Small intestine (tissue), 16 donors: ENCODE measurements at places on chromosomes 7 and 10.

DNA sequence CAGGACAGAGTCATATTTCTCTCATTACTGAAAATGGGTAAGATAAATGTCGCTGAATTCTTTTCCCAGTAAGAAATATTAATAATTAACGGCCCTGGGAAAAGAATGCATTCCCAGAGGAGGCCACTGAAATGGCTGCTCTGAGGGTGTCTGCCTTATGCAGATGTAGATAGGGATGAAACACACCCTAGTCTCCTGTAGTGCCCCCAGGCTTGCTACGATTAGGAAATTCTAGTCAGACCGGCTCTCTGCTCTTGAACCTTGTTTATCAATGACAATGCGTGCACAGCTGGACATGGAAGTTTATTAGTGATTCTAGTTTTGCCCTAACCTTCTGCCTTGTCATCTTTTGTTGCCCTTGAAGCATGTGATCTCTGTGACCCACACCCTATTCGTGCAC is 291.1 kb downstream of the ZNF248 start:
- DNase-seq = no peak

DNA sequence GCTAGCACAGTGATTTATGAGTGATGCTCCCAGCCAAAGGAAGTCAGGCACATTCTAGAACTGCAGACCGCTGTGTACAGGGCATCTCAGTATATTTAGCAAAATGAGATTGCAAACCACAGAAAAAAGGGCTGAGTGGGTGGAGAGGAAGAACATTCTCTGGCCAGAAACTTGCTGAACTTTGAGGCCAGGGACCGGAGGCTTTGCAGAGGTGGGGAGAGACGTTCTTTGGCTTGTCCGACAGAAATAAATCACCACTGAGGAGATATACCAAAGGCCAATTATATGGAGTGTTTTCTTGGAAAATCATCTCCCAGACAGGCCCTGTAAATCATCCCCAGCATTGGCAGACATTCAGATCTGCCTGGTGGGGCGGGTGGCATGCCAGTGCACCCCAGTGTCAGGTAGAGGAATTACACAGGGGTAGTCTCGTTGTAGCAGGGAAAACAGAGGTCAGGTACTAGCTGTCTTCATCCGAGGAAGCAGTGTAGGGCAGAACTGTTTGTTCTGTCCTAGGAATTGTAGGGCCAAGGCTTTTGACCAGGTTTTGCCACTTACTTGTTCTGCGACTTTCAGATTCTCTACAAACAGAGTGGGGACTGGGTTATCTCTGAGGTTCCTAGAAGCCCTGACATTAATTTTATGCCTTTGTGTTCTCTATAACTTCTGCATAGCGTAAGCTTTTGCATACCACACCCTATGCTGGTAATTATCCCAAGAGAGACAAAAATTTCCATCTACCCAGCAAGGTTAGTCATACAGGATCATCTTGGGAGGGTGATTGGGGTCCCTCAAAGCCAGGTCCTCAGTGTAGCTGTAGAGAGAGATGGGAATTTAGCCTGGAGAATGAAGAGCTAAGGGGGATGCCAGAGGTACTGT is 655.6 kb downstream of the LRMDA start:
- peak; percentile 84 for DNase-seq

DNA sequence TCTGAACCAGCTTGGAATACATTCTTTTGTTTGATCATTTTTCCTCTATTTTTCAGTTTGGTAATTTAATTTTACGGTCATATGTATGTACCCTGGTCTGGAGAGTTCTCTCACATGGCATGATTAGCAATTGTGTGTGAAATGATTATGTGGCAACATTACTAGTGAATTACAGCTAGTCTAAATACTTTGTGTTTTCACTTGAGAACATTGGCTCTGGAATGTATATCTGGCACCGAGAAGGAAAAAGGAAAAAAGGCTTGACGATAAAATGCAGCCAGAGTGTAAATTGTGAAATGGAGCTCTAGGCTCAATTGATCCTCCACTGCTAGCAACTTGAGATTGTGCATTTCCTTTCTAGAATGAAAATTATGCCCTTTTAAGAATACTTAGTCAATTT is 397.2 kb downstream of the EXOC4 start:
- no peak for DNase-seq

DNA sequence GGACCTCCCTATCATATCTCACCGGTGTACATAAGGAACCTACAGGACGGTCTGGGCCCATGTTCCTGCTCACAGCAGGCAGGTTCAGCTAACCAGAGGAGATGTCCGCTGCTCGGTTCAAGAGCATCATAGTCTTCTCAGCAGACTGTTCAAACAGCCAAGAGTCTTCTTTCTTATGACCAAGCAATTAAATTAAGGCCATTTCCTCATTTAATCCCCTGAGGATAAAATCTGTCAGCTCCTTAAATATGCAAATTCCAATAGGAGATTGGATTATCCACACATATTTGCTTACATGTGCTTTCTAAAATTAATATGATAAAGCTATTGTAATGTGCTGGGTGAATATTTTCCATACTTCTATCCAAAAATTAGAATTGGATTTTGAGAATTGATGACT is 59.7 kb downstream of the LMBR1 start:
- DNase-seq = no peak

DNA sequence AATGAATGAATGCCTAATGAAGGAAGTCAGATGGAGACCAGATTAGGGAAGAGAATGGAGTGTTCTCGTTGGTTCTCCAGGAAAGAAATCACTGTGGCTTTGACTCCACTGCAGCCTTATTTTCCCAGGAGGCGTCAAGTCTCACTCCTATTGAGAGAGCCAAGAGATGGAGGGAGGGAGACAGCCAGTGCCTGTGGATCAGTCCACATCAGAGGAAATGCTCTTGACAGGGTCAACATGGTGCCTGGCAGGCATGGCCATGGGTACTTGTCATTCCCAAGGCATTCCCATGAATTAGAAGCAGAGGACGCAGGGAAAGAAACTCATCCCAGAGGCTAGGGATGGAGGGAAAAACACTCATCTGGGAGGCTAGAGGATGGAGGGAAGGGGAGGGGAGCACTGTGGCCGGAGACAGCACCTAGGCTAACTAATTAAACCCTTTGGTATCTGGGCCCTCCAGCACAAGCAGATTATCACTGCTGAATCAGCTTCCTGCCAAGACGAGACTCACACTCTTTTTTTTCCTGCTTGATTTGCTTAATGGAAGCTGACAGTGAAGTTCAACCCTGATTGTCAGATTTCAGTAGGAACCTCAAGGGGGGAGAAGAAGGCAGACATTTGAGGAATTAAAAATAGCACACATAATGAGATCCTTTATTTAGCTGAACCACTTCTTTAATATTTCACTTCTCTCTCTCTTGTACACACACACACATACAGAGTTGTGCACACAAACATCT is 1233.2 kb upstream of the AUTS2 start:
- no peak for DNase-seq

GRCh38 chr7:25244254-25245033 is 16.2 kb upstream of the NPVF start:
- DNase-seq = no peak

- no peak for DNase-seq
These were observed 2.2 kb upstream of the ADIRF start for GRCh38 chr10:86965986-86966654.
